Kidney capillary endothelial cell (primary cell): ENCODE measurements at places on chromosomes 16 and 17.

DNA sequence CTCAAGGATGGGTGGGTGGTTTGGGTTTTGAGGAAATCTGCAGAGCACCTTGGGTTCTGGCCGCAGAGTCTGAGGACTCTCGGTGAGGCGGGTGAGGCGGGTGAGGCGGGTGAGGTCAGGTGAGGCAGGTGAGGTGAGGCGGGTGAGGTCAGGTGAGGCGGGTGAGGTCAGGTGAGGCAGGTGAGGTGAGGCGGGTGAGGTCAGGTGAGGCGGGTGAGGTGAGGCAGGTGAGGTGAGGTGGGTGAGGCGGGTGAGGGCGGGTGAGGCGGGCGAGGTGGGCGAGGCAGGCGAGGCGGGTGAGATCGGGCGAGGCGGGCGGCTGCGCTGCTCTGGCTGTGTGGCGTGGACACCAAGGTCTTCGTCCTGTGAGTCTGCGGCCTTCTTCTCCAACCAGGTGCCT lies 24.1 kb upstream of the RPL13 start:
- DNase-seq: no peak

DNA sequence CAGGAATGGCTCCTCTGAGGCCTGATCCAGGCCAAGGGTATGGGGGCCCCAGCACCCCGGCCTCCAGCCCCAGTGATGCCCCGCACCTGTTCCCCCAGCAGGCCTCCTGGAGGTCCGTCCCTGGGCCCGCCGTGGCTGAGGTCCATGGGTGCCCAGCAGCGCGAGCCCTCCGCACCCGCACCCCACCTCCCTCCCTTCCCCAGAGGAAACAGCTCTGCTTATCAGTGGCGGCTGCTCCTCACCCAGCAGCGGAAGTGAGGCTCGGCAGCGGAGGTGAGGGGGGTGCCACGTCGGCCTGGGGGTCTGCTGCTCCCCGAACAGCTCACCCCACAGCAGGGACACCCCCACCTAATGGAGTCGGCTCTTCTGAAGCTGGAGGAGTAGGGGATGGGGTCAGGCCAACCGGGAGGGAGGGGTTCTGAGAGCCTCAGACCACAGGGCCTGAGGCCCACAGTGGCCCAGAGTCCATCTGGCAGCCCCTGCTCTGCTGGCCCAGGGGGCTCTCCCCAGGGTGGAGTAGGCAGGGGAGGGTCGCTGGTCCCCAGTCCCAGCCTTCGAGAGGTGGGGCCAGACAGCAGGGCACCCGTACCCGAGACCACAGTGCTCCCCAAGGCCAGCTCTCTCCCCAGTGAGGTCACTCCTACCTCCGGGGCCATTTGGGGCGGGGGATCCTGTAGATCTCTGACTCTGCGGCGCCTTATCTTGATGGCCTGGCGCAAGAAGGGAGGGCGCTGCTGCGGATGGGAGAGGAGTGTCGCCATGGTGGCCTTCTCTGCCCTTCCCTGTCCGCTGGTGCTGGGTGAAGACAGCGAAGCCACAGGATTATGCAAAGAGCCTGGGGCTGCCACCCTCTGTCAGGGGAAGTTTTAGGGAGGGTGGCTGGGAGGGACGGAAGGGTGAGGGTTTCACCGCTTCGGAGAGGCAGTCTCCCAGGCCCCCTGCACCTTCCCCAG lies at the start of gene UNC13D:
TSS of gene UNC13D (minus strand) at position 828 of the 953 bp plus-strand sequence. CDS start at position 761, 67 bp downstream.
- DNase-seq: no peak

GRCh38 chr17:71102777-71103176 lies 933.4 kb downstream of the KCNJ2 start:
- DNase-seq: no peak

DNA sequence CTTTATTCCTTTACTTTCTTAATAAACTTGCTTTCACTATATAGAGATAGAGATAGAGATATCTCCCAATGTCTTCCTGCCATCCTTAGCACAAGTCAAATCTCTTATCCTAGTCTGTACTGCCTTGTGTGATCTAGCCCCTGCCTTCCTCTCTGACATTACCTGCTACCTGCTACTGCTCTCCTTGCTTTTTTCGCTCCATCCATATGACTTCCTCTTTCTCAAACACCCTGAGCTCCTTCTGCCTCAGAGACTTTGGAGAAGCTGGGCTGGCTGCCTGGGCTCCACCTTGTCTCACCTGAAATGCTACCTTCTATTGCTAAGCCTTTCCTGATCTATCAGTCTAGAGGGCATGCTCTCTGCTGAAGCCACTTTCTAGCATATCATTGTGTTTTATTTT lies 24.7 kb upstream of the WSB1 start:
- DNase-seq: no peak

DNA sequence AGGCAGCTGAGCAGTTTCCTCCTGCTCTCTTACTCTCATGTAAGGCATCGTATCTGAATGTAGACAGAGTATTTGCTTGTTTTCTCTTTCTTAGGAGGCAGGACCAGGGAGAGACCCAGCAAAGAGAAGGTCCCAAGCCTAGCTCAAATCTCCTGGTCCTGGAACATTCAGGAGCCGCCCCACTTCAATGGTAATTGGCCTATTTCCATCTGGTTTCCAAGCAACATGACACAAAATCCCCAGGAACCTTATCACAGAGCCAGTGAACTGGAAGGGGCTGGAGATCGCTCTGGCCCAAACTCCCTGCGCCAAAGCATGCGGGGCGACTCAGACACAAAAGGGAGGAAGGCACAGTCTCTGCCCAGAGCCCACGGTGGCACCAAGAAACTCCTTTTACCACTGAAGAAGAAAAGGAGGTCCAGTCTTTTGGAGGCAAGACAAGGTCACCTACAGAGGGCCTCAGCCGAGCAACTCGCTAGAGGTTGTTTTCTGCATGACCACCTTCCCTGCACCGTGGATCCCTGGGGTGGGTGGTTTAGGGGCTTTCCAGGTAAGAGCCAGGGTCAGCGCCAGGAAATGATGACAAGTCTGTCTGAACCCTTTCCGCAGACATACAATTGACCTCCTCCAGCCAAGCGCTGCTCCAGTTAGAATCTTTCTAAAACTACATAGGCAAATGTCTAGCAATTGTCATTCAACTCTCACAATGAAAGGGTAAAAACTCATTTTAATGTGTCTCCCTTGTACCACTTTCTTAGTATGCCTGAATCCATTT lies 394.7 kb downstream of the SOX9 start:
- no peak for DNase-seq

- DNase-seq: no peak
These were observed 123.8 kb downstream of the ZNF778 start for GRCh38 chr16:89341279-89341678.
